Stimulated activated CD4-positive, alpha-beta T cell treated with anti-CD3 and anti-CD28 coated beads, Interleukin-15, amount 100 ng/mL, for 1 hour (primary cell): ENCODE measurements at places on chromosomes 2 and 18.

DNA sequence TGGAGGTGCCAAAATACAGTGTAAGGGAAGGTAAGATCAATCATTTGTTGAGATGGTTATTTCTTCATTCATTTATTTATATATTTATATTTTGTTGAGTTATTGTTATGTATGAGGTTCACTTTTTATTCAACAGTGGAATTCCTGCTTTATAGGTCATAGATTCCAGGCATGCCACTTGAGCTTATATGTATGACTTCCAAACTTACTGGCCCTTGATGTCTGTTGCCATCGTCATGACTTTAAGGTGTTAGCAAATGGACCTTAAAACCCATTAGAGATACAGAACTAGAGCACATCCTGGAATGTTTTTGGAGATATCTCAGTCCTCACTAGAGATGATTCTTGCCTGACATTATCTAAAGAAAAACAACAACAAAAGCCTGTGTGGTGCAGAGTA lies 25.9 kb downstream of the CCDC85A start:
- DNase-seq, result no peak

- DNase-seq, result no peak
Observed at GRCh38 chr2:191638079-191638801, 39.7 kb upstream of the NABP1 start.

GRCh38 chr18:25735459-25735858 lies 355.0 kb downstream of the SS18 start:
- no peak for DNase-seq

DNA sequence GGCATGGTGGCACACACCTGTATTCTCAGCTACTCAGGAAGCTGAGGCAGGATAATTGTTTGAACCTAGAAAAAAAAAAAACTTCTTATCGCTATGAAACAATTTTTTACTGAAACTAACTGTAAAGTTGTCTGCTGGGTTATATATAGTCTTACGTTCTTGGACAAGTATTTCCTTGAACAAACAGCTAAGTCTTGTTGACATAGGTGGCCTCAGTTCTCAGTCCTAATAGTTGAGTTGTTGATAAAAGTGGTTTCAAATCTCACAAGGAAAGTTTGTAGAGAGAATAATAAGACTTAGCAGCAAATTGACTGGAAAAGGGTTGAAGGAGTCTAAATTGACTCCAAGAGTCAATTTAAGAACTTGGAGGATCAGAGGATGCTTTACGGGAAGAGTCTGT lies 166.5 kb upstream of the KCNJ3 start:
- DNase-seq, result no peak

- no peak for DNase-seq
Observed at GRCh38 chr2:153870308-153870707, 1.4 kb upstream of the GALNT13 start.

GRCh38 chr2:148021886-148022285 lies 995 bp downstream of the MBD5 start:
- no peak for DNase-seq

GRCh38 chr2:96538487-96539214 lies 2.1 kb downstream of the ARID5A start:
- DNase-seq, result peak; percentile 77

GRCh38 chr2:109182426-109182825 lies 53.4 kb downstream of the SH3RF3 start:
- no peak for DNase-seq

DNA sequence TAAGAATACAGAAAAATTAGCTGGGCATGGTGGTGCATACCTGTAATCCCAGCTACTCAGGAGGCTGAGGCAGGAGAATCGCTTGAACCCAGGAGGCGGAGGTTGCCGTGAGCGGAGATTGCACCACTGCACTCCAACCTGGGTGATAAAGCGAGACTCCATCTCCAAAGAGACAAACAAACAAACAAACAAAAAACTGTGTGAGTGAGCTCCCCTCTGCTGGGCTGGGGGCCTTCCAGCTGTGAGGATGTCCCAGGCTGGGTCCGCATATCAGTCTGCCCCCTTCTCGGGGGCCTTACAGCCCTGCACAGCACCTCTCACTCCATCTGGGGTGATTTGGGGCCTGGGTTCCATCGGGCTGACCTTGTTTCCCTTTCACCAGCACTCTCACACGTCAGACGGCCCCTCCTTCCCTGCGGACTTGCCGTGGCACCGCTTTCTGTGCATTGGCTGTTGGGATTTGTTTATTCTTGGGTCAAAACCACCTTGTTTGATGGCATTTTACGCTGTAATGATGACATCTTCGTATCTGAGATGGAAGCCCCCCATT lies 2.8 kb upstream of the KLHL30 start:
- no peak for DNase-seq

GRCh38 chr2:9258501-9258900 lies 51.9 kb downstream of the ASAP2 start:
- no peak for DNase-seq

DNA sequence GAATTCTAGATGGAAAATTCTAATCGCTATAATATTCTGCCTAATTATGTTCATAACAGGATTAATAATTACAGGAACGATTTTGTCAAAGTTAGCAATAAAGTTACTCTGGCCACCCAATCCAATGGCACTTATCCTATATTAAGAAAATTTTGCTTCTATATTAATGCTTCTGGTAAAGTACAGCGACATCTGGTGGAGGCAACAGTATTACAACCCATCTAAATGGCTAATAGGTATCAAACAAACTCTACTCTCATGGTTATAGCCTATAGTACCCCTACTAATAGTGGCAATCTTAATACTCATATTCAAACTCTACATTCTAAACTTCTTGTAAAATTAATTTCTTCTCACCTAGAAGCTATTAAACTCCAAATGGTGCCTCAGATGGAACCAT lies 1084.7 kb upstream of the LRRTM1 start:
- no peak for DNase-seq

- DNase-seq, result no peak
Observed at GRCh38 chr18:13232971-13233786, 14.6 kb downstream of the LDLRAD4 start.

- DNase-seq, result no peak
Observed at GRCh38 chr2:203830304-203831055, 37.1 kb upstream of the CTLA4 start.

GRCh38 chr2:28612131-28612812 lies 116.4 kb downstream of the PLB1 start:
- no peak for DNase-seq

DNA sequence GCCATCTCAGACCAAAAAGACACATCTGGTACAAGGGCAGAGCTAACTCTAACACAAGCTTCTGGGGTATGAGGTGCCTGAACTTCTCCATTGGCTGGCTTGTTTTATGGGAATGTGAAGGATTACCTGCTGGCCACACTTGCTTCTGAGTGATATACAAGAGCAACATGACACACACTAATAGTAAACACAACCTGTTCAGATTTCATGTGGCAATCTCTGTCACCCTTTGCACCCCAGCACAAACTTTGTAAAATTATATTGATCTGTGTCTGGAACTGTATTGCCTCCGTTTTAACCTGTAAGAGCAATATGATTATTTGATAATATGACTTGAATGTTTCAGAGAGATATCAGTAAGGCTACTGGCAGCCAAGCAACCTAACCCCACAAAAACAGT lies 276.7 kb downstream of the CCDC85A start:
- DNase-seq, result no peak

DNA sequence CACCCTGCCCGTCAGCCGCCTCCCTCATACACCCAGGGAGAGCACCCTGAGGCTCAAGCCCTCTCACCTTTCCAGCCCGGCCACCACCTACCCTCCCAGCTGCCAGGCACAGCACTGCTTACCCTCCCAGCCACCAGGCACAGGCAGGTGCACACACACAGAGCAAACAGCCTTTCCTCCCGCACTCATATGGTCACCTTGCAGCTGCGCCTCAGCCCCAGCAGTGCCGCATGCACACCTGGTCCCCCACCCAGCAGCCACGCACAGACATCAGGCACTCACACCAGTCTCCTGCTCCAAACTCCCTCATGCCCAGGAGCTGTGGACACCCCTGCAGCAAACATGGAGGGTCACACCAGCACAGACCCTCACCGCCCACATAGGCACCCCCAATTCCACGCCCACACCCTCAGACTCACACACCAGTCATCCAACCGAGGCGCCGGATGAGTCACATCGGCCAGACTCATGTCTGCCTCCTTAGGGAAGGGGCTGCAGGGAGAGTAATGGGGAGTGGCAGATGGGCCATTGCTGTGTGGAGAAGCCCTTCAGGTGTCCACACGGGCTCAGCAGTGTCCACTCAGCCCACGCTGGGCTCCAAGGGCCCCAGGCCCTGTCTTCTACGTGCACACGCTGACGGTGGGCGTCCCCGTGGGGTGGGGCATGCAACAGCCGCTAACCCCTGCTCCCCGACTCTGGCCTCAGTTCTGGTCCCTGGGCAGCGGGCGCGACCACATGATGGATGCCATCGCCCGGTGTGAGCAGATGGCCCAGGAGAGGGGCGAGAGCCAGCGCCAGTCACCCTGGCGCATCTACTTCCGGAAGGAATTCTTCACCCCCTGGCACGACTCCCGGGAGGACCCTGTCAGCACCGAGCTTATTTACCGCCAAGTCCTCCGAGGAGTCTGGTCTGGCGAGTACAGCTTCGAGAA lies 22.3 kb upstream of the GPR17 start:
- DNase-seq, result no peak

- no peak for DNase-seq
Observed at GRCh38 chr2:20189299-20189931, 35.5 kb downstream of the SDC1 start.

DNA sequence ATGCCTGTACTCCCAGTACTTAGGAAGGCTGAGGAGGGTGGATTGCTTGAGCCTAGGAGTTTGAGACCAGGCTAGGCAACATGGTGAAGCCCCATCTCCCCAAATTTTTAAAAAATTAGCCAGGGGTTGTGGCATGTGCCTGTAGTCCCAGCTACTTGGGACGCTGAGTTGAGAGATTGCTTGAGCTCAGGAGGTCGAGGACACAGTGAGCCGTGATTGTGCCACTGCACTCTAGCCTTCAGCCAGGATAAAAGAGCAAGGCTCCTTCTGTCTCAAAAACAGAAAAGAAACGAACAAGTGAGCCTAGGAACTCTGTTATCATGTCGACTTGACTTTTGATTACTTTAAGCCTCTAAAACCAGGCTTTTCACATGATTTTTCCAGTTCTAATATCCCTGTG lies 13.7 kb downstream of the NPC1 start:
- DNase-seq, result no peak

- no peak for DNase-seq
Observed at GRCh38 chr18:67483237-67483636, 33.3 kb downstream of the DSEL start.

DNA sequence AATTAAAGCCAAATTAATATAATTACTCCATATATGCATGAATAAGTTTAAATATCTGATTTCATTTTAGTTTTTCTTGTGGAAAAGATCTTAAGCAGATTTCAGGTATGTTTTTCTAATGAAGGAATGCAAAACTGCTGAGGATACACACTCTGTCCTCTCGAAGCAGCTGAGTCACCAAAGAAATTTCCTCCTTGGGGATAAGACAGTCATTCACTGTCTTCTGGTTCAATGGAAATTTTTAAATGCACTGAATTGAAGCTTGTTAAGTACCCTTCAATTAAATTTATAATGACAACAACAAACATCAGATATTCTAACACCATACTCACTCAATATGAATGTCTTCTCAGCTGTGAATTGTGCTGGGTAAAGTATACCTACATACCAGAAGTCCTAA lies 101.5 kb upstream of the DNER start:
- no peak for DNase-seq

- DNase-seq, result no peak
Observed at GRCh38 chr2:232586943-232587505, 36.5 kb downstream of the EIF4E2 start.

GRCh38 chr2:132837769-132838168 lies 167.8 kb upstream of the LYPD1 start:
- no peak for DNase-seq

DNA sequence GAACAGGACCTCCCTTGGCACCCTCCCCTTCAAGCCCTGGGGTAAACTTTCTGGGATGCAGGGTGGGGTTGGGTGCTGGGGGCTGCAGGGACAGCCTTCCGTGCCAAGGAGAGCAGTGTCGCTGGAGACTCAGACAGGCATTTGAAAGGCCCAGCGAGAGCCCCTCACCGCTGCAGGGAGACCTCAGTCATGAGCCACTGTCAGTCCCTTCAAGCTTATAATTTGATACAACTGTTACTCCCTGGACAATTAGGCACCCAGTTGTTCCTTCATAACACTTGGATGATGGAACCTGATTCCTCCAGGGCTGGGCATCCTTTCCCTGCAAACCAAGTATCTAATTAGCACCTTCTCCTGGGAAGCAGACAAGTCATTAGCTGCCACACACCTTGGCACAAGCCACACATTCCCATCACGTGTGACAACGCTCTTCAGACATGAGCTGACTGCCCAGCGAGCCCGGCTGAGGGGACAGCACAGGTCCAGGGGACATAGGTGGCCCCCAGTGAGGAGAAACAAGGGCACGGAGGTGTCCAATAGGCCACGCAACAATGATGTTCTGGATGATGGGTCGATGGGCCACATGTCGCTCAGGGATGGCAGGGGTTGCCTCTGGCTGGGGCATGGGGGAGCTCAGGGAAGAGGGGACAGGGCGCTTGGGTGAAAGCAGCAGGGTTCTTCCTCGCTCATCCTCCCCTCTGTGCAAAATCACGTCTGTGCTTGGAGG lies 59.6 kb downstream of the KCNF1 start:
- DNase-seq, result no peak

DNA sequence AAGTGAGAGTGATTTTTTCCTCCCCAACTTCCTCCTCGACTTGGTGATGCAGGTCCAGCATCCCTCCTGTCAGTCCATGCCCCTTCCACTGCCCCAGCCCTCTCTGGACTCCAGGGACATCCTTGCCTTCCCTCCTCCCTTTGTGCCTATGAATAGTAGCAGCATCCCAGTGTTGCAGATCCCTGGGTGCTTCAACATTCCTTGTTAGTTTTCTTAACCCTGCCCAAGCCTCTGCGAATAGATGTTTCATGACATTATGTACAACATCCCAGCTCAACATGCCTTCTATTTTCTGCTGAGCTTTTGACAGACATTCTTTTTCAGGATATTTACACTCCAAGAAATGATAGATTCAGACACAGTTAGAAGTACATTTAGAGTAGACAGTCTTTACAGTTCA lies 35.3 kb upstream of the CCDC150 start:
- no peak for DNase-seq

GRCh38 chr2:128280901-128281321 lies 37.8 kb downstream of the HS6ST1 start:
- no peak for DNase-seq
